ENCODE measurements at places on chromosomes 12 and 14.

- DNase-seq, result peak; percentile 41
Observed at GRCh38 chr14:70416338-70416724, 559 bp downstream of the SYNJ2BP start.

- peak; percentile 74 for DNase-seq
Observed at GRCh38 chr12:53046655-53047220, 3.1 kb upstream of the TNS2 start.

DNA sequence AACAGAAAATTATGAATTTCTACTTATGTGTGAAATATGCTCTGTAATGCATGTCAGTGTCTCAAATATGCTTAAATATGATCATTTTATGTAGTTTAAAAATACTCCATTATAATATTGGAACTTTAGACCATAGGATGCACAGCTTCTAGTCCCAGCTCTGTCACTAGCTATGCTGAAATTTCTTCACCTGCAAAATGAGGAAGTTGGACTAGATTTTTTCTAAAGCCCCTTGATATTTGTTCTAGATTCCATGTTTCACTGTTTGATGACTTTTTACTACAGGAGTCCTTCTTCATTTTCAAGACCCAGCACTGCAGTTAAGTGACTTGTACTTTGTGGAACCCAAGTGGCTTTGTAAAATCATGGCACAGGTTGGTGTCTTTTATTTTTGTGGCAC lies 90.1 kb downstream of the LRRK2 start:
- no peak for DNase-seq

- DNase-seq, result no peak
Observed at GRCh38 chr12:26534071-26534470, 298.9 kb downstream of the ITPR2 start.

DNA sequence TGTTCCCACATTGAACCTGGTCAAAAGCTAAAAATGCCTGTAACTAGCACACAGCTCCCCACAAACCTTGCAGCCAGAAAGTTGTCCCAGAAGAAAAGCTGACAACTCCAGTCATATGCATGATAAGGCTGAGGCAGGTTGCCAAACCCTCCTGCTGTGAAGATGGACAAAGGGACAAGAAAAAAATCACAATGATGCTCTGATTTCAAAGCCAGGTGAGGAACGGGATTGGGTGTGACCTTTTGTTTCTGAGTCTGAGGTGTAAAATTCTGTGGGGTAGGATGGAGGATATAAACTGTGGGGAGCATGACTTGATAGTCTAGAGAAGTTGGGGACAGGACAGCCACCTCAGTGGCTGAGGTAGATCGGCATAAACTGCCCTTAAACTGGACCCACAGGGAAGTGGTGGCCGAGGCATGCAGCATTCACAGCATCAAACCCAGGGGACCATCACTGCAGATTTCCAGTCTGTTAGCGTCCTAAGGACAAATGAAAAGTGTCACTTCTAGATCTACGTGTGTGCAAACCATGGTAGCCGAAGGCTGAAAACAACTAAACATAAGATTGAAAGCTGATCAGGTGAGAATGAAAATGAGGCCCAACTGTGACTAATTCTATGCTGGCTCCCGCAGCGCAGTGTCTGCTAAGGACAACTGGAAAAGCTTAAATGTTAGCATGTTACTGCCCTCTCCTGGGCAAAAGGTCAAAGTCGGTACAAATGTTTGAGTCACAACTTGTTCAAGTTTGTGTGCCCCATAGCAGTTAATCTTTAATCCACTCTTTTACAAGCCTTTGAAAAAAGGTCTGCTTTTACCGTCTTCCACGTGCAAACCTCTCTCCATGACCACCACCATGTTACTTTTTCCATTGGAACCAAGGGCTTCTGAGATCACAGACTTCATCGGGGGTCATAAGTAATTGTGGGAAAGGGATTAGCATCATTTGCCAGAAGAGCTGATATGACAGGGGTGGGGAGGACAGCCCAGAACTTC lies 39.8 kb downstream of the GRIN2B start:
- DNase-seq, result peak; percentile 59
